ENCODE measurements at places on chromosomes 2 and 18.

- DNase-seq, result no peak
These were observed 36.7 kb downstream of the VIT start for GRCh38 chr2:36733215-36733614.

GRCh38 chr18:9281780-9282179, 52.8 kb upstream of the TWSG1 start:
- DNase-seq, result no peak

DNA sequence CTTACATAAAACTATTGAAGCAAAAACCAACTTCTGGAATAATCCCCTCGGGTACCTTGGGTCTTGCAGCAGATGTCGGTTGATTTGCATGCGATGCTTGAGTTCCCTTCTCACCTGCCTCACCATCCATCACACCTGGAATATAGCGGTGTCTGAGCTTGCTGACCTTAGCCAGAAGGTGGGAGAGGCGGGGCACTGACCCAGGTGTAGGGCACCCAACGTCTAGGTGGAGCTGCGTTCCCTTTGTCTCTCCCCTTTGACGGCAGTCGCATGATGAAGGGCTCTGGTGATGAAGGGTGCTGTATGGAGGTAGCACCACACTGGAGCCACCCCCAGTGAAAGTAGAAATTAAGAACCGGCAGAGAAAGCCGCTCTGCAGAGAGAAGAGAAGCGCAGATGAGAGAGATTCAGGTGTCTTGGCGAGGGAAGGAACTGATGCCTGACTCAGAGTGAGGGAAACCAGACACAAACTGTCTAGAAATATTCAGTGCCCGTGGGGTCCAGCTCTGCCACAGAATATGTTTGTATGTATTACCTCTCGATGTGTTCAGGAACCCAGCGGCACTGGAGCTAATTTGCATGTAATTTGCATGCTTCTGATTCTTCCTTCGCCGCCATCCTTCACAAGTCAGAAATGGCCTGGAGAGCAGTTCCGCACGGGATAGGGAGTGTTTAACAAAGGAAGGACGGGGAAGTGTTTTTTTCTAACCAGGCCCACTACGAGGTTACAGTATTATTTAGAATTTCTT, 19.4 kb upstream of the MBP start:
- DNase-seq, result no peak

GRCh38 chr2:147910990-147911473, 66.2 kb downstream of the ACVR2A start:
- DNase-seq, result peak; percentile 55

DNA sequence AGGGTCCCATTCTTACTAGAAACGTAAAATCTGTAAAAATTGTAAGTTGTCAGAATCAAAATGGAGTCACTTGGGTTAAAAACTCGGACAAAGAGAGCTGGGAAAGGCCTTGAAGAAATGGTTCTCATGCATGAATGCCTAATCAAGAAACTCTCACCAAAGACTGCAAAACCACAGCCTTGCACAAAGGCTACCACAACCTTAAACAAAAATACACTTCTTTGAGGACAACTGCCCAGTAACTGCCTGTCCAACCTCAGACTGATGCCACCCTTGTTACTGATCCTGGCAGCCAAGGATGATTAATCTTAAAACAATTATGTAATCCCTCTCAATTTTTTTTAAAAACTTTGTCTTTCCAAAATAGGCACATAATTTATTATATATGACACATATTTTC, 299.3 kb downstream of the CCDC85A start:
- no peak for DNase-seq

DNA sequence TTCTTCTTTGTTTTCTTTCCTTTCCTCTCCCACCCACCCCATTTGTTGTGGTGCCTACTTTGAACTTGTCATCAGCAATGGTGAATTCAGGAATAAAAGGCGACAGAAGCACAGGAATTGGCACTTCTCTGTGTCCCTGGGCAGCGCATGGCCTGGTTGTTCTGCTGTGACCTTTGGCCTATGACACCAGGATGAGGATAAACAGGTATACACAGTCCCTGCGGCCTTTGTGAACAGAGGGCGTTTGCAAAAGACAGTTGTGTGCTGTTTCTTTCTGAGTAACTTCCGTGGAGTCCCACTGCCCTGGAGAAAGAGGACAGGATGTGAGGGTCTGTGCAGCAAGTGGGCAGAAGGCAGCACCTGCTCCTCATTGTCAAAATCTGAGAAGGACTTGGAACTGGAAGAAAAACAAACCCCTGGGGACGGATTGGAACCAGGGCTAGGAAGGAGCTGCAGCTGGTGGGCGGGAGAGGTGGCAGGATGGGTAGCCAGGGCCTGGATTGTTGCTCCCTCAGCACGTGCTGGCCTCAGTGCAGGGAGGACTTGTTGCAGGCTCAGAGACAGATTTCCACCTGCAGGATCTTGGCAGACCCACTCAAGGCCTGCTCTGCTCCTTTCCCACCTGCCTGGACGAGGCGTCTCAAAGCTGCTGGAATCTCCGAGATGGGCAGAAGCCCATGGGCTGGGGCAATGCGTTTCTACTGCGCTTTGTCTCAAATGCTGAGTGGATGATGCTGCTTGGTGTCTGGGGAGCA, 159.5 kb downstream of the ACKR3 start:
- DNase-seq, result no peak

- DNase-seq, result no peak
These were observed 92.5 kb downstream of the DGKD start for GRCh38 chr2:233446606-233447305.

- DNase-seq, result no peak
These were observed 69.9 kb downstream of the CTAGE1 start for GRCh38 chr18:22347606-22348511.

- DNase-seq, result no peak
These were observed 121.6 kb upstream of the FZD5 start for GRCh38 chr2:207891086-207891844.

GRCh38 chr2:120815292-120815691, 79.6 kb downstream of the GLI2 start:
- DNase-seq, result no peak

DNA sequence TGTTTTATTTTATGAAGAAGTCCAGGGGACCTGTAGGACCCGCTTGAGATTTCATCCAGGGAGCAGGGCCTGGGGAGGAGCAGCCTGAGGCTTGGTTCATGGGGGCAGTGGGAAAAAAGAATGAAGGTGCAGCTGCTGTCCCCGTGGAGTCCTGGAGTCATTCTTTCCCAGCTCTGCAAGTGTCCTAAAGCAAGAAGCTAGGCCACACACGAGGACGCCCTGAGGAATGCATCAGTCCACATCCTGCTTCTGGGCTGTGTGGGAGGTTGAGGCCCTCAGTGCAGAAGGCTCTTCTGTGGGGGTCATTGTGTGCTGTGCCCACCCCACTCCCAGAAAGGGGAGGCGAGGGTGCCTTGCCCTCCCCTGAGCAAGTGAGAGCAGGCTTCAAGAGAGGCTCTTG, 179.9 kb upstream of the HS6ST1 start:
- DNase-seq, result no peak

GRCh38 chr18:9987345-9987744, 73.5 kb downstream of the VAPA start:
- DNase-seq, result no peak

Data from renal cortex interstitium (tissue), 15 donors.